ENCODE measurements at places on chromosomes 12 and 14. TPM values are rescaled to one million over a fixed set of nuclear protein-coding genes. Genes with fewer than 3 reads are reported as not detected.

Gene TRHDE
- total RNA-seq = 0.02 TPM

Gene GPR68
- 0.20 TPM for total RNA-seq

Gene SCN8A
- total RNA-seq = 1.3 TPM

Gene CAPZA3
- total RNA-seq = not detected
